ENCODE measurements at places on chromosomes 5 and 9.

GRCh38 chr9:33430942-33431341, 16.5 kb downstream of the AQP3 start:
- DNase-seq, result no peak

DNA sequence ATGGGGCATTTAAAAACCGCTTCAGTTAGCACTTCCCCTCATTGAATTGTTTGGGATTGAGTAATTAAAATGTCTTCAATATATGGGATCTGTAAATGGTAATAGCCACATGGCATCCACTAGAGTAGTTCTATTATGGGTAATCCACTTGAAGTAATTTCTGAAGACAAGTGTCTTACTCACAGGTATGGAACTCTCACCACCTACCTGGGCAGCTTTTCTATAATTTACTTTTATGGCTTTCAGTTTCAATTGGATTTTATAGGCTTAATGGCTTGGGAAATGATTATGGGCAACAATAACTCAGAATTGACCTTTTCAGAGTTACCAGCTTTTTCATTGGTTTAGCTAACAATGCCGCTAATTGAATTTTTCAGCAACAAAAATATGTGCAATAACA, 597.9 kb downstream of the PTPRD start:
- no peak for DNase-seq

GRCh38 chr9:133377721-133378216, 1.6 kb downstream of the STKLD1 start:
- DNase-seq, result peak; percentile 43

DNA sequence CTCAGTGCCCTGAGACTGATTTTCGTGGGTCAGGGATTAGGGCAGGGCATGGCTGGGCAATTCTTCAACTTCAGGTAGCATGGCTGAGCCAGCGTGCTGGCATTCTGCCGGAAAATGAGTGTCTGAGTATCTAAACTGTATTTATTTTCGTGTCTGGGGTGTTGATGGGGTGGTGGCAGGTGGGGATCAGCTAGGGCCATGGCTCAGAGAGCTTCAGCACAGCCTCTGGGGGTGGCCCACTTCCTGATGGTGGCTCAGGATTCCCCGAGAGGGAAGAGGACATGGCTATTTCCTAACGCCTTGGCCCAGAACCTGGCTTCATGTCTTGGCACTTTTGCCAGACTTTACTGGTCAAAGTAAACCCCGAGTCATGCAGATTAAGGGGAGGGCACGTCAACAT, 260.5 kb downstream of the GADD45G start:
- no peak for DNase-seq

DNA sequence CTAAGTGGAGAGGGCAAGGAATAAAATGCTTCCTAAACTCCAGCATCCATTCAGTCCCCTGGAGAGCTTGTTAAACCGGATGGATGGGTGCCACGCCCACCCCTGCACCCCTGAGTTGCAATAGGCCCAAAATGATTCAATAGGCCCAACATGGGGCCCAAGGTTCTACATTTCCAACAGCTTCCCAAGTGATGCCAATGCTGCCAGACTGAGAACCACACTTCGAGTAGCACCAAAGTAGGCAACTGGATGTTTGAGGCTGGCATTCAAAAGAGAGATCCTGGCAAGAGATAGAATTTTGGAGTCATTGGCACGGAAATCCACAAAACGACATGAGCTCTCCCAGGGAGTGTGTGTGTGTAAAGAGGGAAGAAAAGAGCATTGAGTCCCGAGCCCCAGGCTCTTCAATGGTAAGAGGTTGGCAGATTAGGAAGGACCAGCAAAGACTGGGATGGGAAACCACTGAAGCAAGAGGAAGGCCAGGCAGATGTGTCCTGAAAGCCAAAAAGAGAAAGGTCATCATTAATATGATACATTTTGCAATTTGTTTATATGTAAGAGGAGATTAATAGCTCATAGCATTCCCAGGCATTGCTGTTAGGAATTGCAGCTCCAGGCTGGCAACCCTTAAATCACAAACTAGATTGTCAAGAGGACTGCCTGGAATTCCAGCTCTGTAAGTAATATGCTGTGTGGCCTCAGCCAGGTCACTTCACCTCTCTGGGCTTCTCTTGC, 130.6 kb downstream of the KCNIP1 start:
- DNase-seq, result no peak

DNA sequence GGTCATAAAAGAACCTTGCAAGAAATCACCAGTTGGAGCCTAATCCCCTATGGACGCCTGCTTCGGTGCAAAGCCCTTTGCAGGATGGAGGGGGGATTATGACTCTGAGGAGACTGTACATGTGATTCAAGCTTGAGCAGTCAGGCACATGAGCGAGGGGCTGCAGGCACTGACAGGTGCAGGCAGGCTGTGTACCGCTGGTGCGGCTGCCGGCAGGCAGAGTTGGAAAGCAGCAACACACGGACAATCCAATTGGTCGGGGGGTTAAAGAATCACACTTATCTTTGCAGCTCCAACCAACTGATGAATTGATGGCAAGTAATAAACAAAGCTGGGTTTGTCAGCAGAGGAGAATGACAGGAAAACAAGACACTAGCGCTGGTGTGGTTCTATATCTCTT, 5.7 kb downstream of the WHRN start:
- no peak for DNase-seq

DNA sequence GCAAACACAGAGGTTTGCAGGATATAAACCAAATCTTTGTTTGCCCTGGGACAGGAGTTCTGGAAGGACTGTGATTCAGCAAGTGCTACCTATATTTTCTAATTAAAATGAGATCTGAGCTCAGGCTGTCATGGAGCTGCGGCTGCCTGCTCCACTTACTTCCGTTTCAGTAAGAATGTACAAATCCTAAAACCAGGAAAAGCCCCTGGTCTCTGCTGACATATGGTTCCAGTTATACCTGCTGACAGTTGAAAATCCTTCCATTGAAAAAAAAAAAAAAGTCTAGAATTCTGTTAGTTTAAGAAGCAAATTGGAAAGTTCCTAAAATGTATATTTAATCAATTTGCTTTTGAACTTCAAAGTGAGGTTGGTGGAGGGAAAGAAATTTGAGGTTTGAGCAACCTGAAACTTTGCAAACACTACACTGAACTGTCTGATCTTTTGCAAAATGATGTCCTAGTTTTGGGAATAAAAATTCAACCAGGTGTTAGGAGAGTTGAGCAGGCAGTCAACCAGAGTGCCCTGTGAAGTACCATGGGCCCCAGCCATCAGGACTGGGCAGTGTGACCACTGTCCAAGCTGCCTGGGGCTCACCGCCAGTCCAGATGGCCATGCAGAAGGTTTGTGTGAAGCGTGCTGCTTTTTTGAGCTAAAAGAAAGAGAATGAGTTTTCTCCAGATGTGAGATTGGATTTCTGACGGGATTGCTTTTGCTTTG, 50.6 kb downstream of the SHB start:
- no peak for DNase-seq

- no peak for DNase-seq
These were observed 1176.1 kb downstream of the CDH9 start for GRCh38 chr5:25862276-25862675.

- no peak for DNase-seq
These were observed 20.1 kb upstream of the COL15A1 start for GRCh38 chr9:98923451-98924123.
